ENCODE measurements at places on chromosomes 3 and 15. TPM values are rescaled to one million over a fixed set of nuclear protein-coding genes. Genes with fewer than 3 reads are reported as not detected.

The CCR9 gene
- not detected for total RNA-seq

The ERC2 gene
- total RNA-seq = 24.8 TPM

The HIGD1A gene
- 110 TPM for total RNA-seq

The RARRES1 gene
- total RNA-seq = 0.62 TPM

The IREB2 gene
- total RNA-seq = 55.7 TPM

GRCh38 chr15:38275959-38276358 lies 23.3 kb downstream of the SPRED1 start:
- no peak overlapping the region for H3K27ac ChIP-seq
- H3K36me3 ChIP-seq = peaks cover 5% of the 10 kb centered on the region
- H3K4me1 ChIP-seq = no peaks in the 10 kb centered on the region
- H3K4me3 ChIP-seq = no peak overlapping the region

GRCh38 chr3:180563406-180563805 lies 38.6 kb upstream of the TTC14 start:
- H3K4me3 ChIP-seq = no peak overlapping the region
- no peak overlapping the region for H3K27ac ChIP-seq
- no peaks in the 10 kb centered on the region for H3K27me3 ChIP-seq

DNA sequence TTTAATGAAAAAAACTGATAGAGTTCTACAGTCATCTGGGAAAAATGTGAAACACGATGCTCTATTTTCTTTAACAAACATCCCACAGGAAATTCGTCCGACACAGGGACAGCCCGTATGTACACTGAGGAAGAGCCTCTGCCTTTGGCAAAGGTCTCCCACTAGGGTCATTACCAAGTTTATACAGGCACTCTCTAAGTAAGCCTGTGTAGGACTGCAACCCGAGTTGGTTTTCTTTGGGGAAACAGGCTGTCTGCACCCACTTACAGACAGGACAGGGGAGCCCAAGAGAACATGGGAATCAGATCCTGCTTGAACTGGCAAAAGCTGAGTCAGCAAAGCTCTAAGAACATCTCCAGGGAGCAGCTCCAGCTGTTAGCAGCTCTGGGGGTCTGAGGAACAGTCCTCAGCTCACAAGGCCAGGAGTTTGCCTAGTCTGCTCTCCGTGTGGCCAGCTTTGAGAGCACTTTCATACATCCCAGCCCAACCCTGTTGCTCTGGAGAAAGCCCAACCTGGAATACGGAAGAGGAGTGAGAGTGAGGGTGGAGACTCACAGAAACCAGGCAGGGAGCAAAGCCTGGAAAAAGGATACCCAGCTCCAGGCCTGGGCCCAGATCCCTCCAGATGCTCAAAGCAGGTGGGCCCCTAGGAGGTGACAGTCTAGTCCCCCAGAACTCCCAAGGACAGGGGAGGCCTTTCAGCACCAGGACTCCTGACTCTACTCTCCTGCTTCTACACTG lies 1.9 kb downstream of the TBC1D2B start:
- peak; percentile 65 for DNase-seq
- H3K4me3 ChIP-seq = peak overlapping the region; percentile 5
- no peaks in the 10 kb centered on the region for H3K36me3 ChIP-seq

DNA sequence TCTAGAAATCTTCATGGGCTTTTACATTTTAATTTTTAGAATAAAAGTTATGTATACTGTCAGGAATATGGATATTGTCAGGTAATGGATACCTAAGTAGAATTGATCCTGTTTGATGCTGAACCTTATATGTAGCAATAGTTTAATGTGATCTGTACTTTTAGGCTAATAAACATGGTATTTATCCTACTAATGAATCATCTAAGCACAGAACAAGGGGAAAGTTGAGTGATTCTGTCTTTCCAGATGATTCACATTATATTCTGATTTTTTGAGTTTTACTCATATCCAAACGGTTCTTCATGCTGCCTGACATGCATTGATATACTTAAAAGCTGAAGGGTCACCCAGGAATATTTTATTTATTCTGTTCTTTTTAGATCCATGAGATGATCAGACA lies 34.5 kb downstream of the FANCI start:
- H3K4me3 ChIP-seq = no peak overlapping the region
- H3K27ac ChIP-seq = no peak overlapping the region
- H3K27me3 ChIP-seq = no peaks in the 10 kb centered on the region
- no peak for DNase-seq
- no peaks in the 10 kb centered on the region for H3K4me1 ChIP-seq
